ENCODE measurements at places on chromosomes 16 and 17.

- DNase-seq: no peak
Measured at GRCh38 chr16:2963723-2964474, at the start of gene KREMEN2. TSS of gene KREMEN2 (plus strand) at chr16:2964275. CDS start at chr16:2964521, 246 bp downstream.

GRCh38 chr17:8643855-8644506, 13.5 kb upstream of the MYH10 start:
- no peak for DNase-seq

- no peak for DNase-seq
Measured at GRCh38 chr16:84003038-84003437, 35.0 kb downstream of the NECAB2 start.

DNA sequence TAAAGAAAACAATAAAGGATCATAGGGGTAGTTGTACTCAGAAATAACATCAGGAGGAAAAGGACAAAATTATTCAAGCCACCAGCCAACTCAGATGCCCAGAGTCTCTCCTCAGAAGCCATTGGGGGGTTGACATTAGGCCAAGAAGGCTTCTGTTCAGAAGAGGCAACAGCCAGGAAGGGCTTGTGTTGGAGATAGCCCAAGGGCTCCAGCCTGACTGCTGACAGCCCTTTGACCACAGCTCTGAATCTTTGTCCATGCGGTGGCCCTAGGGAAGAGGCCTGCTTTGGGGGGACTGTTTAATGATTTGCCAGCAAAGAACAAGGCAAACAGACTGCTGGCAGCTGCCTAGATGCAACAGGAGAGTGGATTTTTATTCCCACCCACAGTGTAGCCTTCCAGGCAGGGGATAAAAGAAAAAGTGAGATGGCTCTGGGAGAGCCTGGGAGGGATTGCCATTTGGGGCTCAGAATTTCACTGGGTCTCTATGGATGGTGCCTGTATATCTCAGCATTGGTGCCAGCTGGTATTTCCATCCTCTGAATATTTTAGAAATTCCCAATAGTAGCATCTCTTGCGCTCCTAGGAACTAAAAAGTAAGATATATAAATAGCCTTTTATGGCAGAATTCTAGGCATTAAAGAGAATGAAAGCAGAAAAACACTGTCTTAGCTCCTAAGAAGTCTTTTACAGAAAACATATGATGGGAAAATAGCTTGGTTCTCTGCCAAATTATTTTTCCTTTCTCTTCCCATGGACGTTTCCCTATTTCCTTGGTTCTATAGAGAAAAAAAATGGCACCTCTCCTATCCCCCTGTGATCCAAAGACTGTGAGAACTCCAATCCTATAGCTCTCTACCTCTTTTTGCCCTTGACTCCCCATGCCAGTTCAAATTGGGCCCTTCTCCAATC, 29.4 kb upstream of the SUPT4H1 start:
- DNase-seq: no peak

- no peak for DNase-seq
Measured at GRCh38 chr16:83990492-83990891, 22.4 kb downstream of the NECAB2 start.

- DNase-seq: no peak
Measured at GRCh38 chr16:77732241-77732946, 10.1 kb downstream of the NUDT7 start.
